ENCODE measurements at places on chromosomes 1 and 21.
A peak's percentile ranks its signal among the peaks of the same experiment; 100 is the strongest.

- no peak for DNase-seq
Observed at GRCh38 chr1:1310109-1310385, 1.6 kb downstream of the PUSL1 start.

DNA sequence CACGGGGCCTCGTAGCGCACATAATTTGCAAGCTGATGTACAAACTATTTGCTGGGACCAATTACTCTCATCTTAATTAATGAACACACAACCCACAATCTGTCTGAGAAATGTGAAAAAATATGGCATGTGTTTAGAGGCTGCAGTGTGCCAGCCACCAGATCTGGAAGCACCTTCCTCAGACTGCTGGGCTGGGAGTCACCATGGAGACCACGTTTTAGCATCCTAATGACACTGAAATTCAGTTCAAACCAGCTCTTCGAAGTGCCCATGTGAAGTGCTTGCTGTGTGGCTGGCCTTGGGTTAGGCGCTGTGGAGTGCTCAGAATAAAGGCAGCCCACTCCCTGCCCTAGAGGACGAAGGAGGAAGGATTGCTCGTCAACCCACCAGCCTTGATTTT lies 482.4 kb downstream of the OMA1 start:
- no peak for DNase-seq

DNA sequence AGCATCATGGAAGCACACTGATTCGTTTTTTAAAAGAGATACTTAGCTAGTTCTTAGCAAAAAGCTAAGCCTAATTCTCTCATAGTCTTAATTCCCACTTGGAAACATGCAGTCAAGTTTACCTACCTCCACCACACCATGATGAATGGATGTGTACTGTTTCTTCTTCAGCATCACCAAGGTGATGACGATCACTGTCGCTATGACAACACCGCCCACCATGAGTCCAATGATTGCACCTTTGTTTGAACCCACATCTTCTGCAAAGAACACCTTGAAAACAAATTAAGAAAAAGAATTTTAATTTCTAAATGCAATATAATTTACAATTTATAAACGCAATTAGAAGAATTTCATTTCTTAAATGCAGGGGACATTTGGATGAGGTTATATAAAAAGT lies 156.8 kb downstream of the GABPA start:
- no peak for DNase-seq

DNA sequence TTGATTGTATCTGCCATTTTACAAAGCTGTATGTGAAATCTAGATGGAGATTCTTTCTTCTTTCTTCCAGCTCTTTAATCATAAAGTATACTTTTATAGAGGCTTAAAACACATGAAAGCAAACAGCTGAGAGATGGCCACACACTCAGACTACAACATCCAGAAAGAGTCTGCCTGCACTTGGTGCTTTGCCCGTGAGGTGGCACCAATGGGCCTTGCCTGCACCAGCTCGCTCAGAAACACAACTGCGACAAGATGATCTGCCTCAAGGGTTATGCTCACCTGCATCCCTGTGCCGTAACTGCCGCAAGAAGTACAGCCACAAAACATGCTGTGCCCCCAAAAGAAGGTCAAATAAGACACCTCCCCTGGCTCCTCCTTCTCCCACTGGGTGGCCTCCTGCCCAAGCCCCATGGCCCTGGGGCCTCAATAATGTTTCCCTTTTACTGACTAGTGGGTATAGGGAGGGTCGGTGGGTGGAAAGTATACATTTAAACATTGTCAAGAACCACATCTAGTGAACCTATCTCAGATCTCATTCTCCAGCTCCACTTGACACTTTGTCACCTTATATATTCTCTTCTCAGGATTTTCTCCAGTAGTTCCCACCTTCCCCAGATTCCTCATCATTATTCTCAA lies 66.7 kb upstream of the ANGPTL3 start:
- no peak for DNase-seq

DNA sequence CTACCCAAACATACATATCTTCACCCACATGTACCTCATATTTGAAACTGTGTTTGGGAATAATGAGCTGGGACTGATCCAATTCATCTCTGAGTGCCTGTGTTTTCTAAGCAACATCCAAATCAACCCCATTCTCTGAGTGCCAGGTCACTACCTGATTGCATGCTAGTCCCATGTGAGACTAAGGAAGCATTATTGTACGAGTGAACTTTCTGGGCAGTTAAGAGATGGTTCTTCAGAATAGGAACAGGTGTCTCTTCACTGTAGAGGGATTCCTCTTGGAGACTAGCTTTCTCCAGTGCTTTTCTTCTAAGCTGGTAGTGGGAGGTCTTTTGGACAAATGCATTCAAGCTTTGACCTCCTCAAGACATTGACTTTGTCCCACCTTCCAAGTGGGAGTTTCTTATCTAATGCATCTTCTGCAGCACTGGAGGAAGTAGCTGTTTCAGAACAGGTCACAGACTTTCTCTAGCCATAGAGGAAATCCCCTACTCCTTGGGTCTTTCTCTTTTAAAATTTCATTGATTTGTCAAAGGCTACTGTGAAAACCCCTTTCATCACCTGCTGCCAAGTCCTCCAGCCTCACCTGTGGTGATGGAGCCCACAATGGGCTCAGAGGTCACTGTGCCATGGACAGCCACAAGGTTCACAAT lies 172.0 kb upstream of the KIAA0040 start:
- DNase-seq = no peak

DNA sequence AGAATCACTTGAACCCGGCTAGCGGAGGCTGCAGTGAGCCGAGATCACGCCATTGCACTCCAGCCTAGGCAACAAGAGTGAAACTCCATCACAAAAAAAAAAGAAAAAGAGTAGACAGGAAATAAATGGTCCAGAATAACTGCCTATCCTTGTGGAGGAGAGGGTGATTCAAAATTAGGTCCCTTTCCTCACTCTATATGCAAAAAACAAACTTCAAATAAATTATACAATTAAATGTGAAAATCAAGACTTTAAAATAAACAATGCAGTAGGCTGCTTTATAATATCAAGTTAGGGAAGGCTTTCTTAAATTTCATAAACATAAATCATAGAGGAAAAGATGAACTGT lies 26.4 kb downstream of the MRPL39 start:
- DNase-seq = no peak

- DNase-seq = no peak
Observed at GRCh38 chr1:12087797-12088314, 24.8 kb downstream of the TNFRSF8 start.

DNA sequence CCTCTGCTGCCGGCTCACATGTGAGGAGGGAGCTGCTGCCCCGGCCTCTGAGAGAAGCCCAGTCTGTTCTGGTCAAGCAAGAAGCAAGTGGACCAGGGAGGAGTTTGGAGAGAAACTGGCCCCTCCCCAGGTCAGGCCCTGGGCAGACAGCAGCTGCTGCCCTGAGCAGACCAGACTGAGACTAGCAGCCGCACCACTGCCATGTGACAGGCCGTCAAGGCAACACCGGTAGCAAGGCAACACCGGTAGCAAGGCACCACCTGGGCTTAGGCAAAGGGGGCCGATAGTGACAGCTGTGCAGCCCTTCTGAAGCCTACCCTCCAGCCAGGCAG lies 50.3 kb downstream of the ARHGEF16 start:
- no peak for DNase-seq

DNA sequence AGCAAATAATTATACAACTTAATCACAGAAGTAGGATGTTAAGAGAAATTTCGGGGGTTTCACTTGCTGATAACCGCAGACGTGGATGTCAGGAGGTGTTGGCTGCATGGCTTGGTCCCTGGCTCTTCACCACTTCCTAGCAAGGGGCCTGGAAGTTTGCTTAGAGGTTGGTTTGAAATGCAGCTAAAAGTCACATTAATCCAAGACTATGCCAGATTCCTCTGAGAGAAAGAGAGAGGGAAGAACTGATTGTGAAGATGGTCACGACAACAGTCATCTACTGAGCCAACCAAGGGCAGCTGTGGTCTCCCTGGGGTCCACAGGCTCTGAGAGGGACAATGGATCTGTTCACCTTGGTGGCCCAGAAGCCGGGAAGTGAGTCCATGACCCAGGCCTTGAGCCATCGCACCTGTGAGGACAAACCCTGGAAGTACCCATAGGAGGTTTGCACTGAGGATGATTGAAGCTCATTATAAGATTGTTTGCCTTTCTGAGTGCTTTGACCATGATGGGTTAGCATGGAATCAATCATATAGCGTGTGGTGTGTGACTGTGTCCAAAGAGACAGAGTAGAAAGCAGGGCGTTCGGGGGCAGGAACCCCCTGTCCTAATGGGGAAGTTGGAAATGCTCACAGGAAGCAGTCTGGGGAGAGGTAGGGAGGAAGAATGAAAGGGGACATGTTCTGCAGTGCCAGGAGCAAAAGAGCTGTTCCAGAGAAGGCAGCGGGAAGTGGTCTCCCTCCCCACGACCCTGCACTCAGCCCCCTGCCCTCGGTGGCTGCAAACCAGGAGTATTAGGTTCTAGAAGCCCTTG lies 47.1 kb downstream of the UMODL1 start:
- DNase-seq = no peak

- no peak for DNase-seq
Observed at GRCh38 chr1:181936768-181937581, 124.5 kb downstream of the ZNF648 start.

GRCh38 chr1:18941221-18942141 lies 15.0 kb downstream of the IFFO2 start:
- DNase-seq = no peak

GRCh38 chr1:54815086-54815876 lies 14.2 kb upstream of the TTC22 start:
- DNase-seq = no peak

GRCh38 chr1:36123356-36123755 lies 1.7 kb downstream of the COL8A2 start:
- no peak for DNase-seq

GRCh38 chr1:241799416-241799815 lies 48.6 kb upstream of the EXO1 start:
- DNase-seq = no peak

- no peak for DNase-seq
Observed at GRCh38 chr1:192534666-192535065, 40.9 kb upstream of the RGS1 start.

GRCh38 chr1:163535807-163536206 lies 214.1 kb downstream of the NUF2 start:
- no peak for DNase-seq

- DNase-seq = no peak
Observed at GRCh38 chr1:109547463-109548320, 723 bp upstream of the GNAI3 start.

DNA sequence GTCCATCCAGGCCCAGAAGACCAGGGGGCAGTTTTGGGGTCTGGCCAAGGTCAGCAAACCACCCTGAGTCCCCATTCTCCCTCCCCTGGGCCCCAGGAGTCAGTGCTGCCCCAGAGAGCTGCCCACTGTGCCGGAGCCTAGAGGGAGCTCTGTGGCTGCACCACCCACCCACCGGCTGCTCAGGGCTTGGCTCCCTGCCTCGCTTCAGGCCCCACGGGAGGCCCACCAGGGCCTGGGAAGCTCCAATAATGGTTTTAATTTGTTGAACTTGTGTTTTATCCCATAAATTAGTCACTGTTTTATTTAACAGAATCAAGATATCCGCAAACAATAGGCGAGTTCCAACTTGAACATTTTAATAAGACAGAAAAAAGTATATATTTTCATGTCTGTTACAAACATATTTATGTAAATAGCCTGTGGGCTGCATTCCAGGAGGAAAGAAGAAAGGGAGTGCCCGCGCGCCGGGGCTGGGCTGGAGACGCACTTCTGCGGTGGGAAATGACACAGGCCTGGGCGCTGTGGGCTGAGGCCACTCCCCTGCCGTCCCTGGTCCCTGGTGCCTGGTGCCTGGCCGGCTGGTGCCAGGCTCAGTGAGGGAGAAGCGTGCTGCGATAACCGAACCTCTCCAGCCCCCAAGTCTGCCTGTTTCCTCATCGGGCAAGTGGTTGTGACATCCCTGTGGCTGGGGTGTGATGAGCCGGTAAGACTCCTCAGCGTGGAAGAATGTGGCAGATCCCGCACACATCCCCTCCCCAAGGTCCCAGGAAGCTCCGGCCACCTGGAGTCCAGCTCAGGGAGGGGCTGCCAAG lies 160.5 kb downstream of the PEX14 start:
- DNase-seq = no peak

GRCh38 chr1:3689138-3689750 lies 36.9 kb downstream of the TP73 start:
- DNase-seq = no peak

- no peak for DNase-seq
Observed at GRCh38 chr1:230542681-230543080, 99.6 kb upstream of the COG2 start.

GRCh38 chr21:29125191-29125590 lies 5.3 kb upstream of the MAP3K7CL start:
- no peak for DNase-seq

DNA sequence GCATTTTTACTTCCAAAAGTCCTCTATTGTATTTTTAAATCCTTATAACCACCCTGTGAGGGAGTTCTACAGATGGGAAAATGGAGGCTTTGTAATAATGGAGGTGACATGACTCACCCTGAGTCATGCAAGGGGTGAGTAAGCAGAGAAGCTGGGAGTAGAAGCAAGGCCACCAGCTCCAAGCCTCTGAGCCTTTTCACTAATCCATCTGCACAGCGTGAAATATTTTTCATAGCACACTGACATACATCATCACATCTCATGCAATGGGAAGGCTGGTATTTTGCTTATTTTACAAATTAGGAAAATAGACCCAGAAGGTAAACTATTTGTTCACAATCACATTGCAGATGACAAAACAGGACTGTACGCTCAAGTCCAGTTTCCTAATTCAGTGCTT lies 96.9 kb downstream of the KCNH1 start:
- peak; percentile 7 for DNase-seq

- no peak for DNase-seq
Observed at GRCh38 chr1:19013826-19014548, 57.5 kb upstream of the IFFO2 start.

Data from stimulated activated CD4-positive, alpha-beta T cell treated with anti-CD3 and anti-CD28 coated beads, Interleukin-1b, Interleukin-23, amount 100 ng/mL, for 24 hours (primary cell).